ENCODE measurements at places on chromosomes 3 and 15. TPM values are rescaled to one million over a fixed set of nuclear protein-coding genes. Genes with fewer than 3 reads are reported as not detected.

DENND6A gene
- 24.8 TPM for total RNA-seq

SCN11A gene
- 0.18 TPM for total RNA-seq

IQCF5 gene
- total RNA-seq = not detected

TTLL13 gene
- total RNA-seq = not detected

GOLGA6A gene
- 0.21 TPM for total RNA-seq

GOLGA6L6 gene
- not detected for total RNA-seq

HYAL1 gene
- total RNA-seq = 0.60 TPM

SERPINI2 gene
- not detected for total RNA-seq

CLDN16 gene
- total RNA-seq = not detected

HDC gene
- not detected for total RNA-seq

SMARCC1 gene
- total RNA-seq = 113 TPM

SLC22A13 gene
- 1.2 TPM for total RNA-seq

EPHB1 gene
- total RNA-seq = 0.75 TPM

TNIK gene
- total RNA-seq = 15.5 TPM

CSK gene
- 56.0 TPM for total RNA-seq

HTR3C gene
- total RNA-seq = not detected
